Right lung (tissue), 10 donors: ENCODE measurements at places on chromosomes 16 and 17. TPM values are rescaled to one million over a fixed set of nuclear protein-coding genes. Genes with fewer than 3 reads are reported as not detected.

DNA sequence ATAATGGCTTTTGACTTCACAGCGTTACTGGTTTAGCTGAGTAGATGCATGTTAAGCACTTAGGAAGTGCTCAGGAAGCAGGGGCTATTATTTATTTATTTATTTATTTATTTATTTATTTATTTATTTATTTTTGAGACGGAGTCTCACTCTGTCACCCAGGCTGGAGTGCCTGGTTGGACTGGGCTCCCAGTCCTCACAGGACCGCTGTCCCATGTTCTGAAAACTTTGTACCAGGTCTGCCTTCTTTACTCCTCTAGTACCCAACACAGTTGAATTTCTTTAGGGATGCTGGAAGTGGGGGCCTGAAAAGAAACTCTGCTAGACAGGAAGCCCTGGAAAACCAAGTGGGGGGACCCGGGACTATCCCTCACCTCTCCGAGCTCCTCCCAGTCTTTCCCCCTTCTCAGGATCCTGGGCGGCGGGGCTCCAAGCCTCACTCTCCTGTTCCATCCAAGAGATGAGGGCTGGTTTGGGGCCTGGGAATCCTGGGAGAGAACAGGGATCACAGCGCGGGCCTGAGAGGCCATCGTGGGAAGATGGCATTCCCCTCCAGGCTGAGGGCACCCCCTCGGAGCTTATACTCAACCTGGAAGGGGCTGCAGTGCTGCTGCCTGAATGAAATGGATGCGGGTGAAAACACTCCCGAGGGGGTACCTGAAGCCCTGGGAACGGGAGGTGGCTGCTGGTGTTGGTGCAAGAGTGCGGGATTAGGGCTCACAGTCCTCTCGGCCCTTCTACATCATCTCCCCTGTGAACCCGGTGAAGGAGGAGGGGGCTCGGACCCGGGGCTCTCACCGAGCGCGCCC is 674 bp downstream of the ZNF688 start:
- peak; percentile 51 for DNase-seq

DNA sequence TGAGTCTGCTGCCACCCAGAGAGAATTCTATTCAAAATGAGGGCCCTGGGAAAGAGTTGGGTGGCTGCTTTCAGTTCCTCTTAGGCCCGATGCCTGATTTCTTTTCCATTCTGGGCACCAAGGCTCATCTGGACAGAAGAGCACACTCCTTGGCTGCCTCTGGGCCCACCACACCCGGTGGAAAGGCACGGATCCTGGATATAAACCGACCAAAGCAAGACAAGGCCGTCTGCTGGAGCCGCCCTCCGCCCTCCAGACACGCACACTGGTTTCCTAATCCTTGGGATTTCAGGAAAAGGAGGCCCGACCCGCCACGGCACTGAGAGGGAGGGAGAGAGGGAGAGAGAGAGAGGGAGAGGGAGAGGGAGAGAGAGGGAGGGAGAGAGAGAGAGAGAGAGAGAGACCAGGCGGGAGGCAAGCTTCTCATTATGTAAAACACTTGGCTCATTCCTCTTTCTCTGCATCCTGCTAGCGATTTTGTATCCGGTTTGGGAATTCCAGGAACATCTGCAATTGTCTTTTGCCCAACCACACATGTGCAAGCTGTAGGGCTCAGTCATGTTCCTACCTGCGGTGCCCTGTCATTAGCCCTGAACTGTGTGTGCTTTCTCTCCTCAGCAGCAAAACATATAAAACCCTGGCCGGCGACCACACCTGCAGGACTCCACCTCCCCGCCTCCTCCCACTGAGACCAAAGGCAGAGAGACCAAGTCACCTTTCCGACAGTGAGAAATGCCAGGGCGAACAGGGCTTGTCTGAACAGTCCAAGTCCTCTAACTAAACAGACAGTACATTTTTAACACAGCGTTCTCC is 347.2 kb downstream of the SOX9 start:
- DNase-seq, result no peak

DNA sequence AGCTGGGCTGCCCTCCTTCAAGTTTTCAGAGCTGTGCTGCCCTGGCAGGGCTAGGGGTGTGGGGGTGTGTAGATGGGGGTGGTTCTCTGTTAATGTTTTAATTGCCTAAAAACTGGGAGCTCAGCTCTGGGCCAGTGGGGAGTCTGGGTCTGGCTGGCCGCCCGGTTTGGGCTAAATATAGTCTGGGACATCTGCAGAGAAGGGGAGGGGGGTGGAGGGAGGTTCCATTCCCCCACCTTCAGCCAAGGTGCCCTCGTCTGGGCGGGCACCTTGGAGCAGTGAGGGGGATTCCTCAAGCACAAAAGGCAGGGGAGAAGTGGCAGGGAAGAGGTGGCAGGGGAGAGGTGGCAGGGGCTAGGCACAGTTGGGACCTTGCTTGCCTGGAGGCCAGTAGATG is 13.0 kb downstream of the RARA start:
- no peak for DNase-seq

The KCNH6 gene
- 1.4 TPM for polyA plus RNA-seq
